HuH-7.5 (cell line): ENCODE measurements at places on chromosomes 1 and 21.

GRCh38 chr1:28956038-28956464 is 41.7 kb downstream of the EPB41 start:
- no peak for DNase-seq

- DNase-seq: no peak
Measured at GRCh38 chr1:176560681-176561080, 97.7 kb downstream of the PAPPA2 start.

DNA sequence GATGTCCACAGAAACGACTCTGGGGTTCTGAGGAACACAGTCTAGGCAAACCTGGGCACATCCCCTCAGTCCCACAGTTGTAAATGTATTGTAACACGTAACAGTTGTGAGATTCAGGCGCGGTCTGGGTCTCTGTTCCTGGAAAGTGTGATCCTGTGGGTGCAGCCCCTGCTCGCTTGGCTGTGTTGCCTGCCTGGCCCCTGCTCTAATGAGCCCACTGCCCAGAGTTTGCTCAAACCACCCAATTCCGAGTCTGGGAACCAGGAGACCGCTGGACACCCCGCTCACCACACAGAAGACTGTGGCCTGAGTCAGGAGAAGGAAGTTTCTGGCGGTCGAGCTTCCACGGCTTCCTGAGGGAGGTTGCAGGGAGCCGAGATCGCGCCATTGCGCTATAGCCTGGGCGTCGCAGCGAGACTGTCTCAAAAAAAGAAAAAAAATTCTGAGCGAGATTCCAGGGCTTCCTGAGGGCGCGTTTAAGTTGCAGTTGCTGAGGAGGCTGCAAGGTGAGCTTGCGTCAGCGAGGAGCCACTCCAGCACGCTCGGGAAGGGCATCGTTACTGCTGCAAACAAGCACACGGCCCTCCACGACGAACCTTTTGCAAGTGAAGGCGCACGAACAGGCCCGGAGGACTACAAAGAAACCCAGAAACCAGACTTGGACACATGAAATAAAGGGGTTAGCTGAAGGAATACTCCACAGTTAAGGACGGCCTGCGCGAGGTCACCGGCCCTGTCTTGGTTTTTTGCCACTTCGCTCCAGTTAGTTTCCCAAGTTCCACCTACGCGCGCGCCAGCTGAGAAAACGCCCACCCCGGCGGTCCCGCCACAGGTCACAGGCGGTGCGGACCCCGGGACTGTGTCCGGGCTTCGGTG is 1.1 kb downstream of the C21orf58 start:
- DNase-seq: no peak

- DNase-seq: no peak
Measured at GRCh38 chr1:203888807-203889251, 27.4 kb downstream of the SNRPE start.

DNA sequence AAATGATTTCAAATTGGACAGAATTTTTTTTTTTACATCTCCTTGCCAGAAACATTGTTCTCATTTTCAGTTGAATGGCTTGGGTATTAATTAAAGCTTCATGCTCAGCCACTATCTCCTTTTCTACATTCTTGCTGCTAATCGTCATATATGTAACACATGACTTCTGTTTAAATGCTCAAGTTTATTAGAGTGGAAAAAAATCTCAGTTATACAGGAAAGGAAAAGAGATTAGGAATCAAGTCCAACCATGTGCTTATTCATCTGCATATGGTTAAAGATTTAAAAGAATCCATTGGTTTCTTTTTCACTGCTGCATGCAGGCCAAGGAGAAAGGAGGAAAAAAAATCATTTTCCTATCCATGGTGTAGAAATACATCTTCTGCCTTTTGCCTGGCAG is 47.3 kb upstream of the CNN3 start:
- DNase-seq: no peak

DNA sequence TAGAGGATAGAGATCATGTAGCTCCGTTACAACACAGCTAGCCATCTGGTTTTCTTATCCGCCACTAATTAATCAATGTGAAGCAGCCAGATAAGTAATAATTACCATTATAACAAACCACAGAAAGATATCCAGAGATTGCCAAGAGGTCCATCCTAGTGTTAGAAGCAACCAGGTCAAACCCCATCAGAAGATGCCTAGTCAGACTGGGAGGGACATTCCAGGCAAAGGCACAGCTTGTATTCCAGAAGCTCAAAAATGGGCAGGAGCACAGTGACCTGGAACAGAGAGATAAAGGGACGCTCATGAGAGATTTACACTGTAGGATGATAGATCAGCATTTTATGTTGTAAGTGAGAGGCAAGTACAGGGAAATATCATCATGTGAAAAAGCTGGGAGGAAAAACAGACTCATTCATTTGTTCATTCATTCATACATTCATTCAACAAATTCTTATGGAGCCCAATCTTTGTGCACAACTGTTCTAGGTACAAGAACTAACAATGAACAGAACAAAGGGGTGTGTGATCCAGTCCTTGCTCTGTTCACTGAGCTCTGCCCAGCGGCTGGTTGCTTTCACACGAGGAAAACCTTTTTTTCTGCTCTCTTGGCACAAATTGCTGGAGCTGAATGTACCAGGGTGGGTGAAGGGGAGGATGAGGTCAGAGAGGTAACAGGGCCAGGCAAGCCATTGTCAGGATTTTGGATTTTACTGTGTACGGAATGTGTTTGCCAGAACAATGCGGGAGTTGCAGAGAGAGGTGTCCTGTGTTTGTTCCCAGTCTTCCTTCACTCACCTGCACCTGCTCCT is 240.8 kb upstream of the FGGY start:
- DNase-seq: no peak

- DNase-seq: no peak
Measured at GRCh38 chr1:93061895-93062792, 16.9 kb upstream of the MTF2 start.

DNA sequence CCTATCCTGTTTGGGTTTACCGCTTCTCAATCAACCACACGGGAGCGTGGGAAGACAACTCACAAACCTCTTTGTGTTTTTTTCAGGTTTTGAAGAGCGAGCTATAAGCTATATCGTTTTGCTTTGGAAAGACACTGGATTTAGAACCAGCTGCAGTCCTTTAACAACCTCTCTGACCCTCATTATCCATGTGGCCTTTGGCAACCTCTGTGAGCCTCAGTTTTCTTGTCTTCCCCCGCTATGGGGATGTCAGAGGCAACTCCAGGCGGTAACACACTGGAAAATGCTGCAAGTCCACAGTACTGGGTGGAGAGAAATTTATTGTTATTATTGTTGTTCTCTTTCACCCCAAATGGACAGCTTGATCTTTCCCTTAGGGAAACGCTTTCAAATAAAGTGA is 100.0 kb downstream of the ETS2 start:
- no peak for DNase-seq

DNA sequence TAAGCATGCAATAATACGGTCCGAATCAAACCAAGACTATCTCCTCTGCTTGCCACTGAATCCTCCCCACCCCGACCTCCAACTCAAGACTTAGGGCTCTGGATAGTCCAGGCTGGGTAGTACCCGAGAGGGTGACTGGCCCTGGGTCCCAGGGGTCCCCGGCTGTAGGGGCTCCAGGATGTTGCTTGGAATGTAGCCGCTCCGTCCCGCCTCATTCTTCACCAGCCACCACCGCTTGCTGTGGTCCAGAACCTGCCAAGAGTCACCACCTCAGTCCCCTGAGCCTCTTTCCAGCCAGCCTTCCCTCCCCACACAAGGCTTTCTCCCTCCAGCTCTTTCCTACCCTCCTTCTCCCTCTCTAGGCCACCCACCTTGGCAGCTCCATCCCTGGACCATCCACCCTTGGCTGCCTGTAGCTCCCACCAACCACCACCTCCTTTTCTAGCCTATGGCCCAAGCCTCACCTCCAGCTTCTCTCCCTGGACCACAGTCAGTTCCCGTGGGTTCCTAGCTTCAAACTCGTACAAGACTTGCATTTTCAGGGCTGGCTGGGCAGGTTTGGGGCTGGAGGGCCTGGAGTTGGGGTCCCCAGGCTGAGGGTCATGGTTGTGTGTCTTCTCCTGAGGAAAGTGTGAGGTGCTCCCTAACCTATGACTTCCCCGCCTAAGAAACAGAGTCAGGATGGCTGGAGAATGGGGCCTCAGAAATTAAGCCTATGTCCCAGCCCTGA is 10.9 kb upstream of the GSTM3 start:
- no peak for DNase-seq

- no peak for DNase-seq
Measured at GRCh38 chr21:37082856-37083528, 9.9 kb downstream of the TTC3 start.

DNA sequence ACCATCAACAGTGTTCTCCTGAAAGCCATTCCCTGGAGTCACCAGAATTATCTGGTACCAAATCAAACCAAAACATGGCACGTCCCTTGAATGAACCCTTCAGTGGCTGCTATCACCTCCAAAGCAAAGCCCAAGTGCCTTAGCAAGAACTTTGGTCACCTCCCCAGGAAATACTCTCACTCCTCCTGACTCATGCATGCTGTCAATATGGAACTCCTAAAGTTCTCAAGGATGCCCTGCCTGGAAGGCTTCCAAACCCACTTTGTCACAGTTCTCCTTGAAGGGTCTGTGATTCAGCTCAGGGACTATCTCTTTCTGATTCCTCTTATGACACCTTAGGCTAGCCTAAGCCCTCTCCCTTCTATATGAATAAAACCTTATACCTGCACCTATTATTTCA is 146.1 kb upstream of the RUNX1 start:
- DNase-seq: no peak

DNA sequence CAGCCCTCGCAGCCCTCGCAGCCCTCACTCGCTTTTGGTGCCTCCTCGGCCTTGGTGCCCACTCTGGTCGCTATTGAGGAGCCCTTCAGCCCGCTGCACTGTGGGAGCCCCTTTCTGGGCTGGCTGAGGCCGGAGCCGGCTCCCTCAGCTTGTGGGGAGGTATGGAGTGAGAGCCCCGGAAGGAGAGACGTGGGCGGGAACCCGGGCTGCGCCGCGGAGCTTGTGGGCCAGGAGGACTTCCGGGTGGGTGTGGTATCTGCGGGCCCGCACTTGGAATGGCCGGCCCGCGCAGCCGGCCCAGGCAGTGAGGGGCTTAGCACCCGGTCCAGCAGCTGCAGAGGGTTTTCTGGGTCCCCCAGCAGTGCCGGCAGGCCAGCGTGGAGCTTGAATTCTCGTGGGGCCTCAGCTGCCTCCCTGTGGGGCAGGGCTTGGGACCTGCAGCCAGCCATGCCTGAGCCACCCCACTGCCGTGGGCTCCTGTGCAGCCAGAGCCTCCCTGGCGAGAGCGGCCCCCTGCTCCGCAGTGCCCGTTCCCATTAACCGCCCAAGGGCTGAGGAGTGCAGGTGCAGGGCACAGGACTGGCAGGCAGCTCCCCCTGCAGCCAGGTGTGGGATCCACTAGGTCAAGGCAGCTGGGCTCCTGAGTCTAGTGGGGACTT is 9.9 kb upstream of the CFHR2 start:
- DNase-seq: no peak

DNA sequence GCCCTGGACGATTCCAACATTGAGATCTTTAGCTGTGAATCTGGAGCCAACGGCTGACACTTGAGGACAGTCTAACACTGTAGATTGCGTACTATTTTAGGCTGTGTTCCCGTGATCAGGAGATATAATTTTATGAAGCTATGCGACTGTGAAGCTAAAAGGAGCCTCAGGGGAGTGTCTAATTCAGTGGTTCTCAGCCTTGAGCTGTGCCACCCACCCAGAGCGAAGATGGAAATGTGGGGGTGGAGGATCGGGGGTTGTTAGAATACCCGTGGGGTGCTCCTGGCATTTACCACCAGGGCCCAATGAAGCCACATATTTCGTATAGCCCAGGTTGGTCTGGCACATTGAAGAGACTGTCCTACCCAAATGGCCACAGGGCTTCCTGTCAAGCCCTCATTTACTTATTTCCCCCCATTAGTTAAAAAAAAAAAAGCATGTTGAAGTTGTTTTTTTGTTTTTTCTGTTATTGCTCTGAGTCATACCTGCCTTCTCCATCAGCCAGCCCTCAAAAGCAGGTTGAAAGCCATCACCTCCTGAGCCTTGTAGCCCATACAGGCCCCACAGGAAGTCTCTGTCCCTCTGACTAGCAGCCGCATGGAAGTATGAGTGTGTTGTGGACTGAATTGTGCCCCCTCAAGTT is 141.7 kb downstream of the GALNT2 start:
- no peak for DNase-seq

GRCh38 chr1:156226116-156226538 is 13.3 kb downstream of the PMF1 start:
- no peak for DNase-seq

DNA sequence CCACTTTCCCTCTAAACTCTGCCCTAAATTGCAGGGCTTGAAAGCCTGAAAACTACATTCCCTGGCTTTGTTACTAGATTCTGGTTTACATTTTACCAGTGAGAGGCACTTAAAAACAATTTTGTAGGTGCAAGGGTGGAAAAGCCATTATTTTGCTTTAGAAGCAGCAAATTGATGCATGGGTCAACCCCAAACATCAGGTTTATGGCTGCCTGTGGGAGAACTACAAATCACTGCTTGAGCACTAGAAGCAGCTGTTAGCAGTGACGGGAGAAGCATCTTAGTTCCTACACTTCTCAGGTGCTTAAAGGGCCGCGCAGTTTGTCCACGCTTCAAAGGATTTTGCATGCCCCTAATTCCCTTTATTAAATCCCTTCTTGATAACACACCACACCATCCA is 417.2 kb downstream of the PCP4 start:
- DNase-seq: no peak

DNA sequence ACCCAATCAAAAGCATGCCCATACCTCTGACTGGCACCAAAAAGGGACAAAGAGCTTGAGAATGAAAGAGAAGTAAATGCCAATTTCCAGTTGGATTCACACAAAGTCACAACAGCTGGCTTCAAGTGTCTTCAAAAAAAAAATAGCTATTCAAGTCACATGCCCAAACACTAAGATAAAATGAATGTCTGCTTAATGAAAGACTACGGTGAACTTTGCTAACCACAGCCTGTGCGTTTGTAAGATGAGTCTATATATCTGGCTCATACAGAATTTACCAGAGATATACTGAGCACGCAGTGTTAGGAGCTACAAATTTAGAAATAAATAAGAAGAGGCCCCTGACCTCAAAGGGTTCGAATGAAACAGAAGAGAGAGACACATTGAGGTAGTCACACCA is 73.2 kb downstream of the DAB1 start:
- DNase-seq: no peak

DNA sequence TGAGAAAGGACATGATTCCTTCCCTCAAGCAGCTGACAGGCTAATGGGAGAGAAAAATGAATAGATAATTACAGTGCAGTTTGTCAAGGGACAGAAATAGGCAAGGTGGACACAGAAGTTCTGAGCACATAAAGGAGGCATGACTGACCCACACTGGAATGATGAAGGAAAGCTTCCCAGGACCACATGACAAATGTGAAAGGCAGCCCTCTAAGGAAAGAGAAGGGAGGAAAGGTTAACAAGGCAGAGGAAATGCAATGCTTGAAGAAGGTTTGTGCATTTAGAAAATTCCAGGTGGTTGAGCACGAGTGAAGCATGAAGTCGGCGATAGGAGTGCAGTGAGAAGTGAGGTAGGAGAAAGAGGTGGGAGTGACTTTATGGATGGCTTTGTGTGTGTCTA is 37.4 kb downstream of the LAMC2 start:
- DNase-seq: no peak

DNA sequence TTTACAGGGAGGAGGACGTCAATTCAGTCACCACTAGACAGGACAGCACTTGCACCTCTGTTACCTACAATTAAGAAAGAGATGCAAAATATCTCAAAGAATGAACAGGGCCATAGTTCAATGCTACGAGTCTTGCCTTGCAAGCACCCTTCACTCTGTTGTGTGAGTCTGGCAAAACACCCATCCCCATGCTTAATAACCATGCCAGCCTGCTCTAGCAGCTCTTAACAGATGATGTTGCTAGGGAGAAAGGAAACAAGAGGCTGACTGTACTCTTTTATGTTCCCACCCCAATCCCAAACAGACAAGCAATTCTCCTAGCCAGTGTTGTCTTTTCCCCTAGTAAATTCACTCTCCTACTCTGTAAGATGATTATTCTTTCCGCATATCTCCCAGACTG is 5.3 kb downstream of the CBR1 start:
- no peak for DNase-seq
